ENCODE measurements at places on chromosomes 6 and 20.

GRCh38 chr6:156197513-156197912 is 579.7 kb upstream of the ARID1B start:
- no peak for DNase-seq

DNA sequence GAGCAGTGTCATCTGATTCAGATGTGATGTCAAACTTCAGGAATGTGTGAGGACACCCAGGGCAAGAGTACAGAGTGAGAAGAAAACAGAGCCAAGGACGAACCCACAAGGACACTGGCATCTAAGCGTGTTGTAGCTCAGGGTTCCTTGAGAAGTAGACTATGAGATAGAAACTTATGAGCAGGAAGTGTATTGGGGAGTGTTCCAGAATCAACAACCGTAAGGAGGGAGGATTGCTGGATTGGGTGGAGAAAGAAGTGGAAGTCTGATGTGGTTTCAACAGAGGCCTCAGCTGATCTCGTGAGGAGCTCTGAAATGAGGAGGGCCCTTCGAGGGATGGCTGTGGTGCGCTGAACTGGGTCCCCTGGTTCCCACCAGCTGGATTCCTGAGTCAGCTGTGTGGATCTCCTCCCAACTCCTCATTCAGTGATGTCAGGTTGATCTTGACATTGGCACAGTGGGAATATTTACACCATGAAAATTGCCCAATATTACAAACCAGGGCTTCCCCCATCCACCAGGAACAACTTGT is 25.7 kb upstream of the IGF2R start:
- no peak for DNase-seq

DNA sequence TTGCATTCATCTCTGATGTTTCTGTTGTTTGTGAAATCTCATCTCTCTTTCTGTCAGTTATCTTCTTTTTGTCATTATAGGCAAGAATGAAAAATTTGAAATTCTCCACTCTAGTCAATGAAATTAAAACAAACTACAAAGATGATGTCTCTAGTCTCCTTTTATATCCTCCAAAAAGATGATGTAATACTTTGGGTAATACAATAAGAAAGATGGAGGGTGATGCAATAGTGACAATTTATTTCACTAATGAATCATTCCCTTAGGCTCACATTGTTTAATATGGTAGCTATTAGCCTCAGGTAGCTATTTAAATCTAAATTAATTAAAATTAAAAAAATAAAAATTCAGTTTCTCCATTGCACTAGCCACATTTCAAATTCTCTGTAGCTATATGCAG is 145.4 kb downstream of the UST start:
- no peak for DNase-seq

DNA sequence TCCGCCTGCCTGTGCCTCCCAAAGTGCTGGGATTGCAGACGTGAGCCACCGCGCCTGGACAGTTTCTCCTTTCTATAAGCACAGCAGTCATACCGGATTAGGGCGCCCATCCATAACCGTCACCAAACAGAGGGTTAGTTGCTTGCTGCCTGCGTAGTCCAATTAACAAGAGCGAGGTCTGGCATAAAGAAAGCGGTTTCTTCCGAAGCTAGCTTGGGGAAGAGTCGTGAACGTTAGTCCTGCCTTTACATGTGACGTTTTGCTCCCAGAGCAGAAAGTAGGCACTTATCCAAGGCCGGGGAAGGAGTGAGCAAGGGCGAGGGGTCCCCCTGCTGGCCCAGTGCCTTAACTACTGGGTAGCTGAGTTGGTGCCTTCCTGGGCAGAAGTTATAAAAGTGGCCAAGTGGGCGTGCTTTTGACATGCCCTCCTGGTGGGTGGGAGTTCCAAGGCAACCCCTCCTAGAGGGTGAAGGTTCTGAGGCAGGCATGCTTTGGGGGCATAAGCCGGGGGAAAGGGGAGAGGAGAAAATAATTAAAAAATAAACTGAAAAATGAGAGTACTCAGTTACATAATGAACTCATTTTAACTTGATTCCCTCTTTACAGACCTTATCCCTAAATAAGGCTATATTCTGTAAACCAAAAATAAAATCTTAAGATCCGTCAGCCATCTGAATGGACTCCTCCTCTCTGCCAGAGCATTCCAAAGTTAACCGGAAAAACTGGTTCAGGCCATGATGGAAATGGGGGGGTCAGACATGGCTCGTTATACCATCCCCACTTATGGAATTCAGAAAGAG is 88.0 kb downstream of the FAM217A start:
- peak; percentile 86 for DNase-seq

- DNase-seq, result no peak
Measured at GRCh38 chr6:113466526-113466925, 390.6 kb upstream of the MARCKS start.

DNA sequence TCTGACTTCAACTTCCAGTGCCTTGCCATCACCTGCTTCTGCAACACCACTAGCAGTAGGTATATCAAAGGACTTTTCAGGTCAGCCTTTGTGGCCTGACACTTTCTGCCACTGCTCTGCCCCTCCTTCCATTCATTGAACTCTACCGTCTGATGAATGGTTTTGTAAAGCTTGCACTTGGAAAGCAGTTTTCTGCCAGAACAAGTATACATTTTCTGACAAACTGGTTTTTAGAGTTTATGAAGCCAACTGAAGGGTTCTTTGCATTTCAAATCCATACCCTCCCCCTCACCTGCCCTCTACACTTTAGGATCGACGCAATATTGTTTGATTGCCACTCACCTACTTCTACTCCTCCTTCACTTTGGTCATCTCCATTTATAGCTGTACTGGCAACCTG is 603.1 kb downstream of the HACE1 start:
- no peak for DNase-seq

GRCh38 chr20:1535420-1536175 is 21.9 kb downstream of the SIRPD start:
- DNase-seq, result no peak

DNA sequence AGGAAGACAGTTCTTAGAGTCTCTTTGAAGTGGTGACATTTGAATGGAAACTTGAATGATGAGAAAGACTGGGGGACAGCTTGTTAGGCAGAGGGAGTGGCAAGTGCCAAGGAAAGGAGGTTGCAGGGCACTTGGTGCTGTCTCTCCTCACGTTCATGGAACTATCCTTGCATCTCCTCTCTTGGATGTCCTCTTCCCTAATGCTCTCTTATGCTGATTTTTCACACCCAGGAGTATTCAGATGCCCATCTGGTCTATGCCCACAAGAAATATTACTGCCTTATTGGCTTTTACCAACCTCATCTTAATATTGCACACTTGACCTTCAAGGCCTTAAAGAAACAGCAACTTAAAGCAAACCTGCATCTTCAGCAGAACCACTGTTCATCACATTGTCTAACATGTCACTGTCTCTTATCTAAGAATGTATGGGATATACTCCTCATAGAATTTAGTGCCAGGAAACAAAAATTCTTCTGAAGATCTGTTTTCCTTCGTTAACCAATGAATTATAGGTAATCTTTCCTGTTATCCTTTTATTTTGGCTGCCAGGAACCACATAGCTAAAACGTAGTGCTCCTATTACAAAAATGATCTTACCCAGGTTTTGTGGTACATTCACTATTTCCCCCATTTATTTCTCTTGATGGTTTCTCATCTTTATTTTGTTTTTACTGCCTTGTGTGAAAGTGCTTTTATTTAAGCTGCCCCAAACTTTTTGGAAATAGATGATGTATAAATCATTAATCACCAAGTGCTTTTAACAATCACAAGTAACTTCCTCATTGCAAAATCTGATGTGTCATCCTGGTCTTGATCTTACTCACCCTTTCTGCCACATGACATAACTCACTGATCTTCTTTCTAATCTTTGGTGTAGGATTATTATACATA is 12.8 kb downstream of the RGS17 start:
- no peak for DNase-seq

- no peak for DNase-seq
Measured at GRCh38 chr20:22159276-22159675, 425.1 kb downstream of the FOXA2 start.

- no peak for DNase-seq
Measured at GRCh38 chr6:66538551-66539135, 831.6 kb upstream of the EYS start.

DNA sequence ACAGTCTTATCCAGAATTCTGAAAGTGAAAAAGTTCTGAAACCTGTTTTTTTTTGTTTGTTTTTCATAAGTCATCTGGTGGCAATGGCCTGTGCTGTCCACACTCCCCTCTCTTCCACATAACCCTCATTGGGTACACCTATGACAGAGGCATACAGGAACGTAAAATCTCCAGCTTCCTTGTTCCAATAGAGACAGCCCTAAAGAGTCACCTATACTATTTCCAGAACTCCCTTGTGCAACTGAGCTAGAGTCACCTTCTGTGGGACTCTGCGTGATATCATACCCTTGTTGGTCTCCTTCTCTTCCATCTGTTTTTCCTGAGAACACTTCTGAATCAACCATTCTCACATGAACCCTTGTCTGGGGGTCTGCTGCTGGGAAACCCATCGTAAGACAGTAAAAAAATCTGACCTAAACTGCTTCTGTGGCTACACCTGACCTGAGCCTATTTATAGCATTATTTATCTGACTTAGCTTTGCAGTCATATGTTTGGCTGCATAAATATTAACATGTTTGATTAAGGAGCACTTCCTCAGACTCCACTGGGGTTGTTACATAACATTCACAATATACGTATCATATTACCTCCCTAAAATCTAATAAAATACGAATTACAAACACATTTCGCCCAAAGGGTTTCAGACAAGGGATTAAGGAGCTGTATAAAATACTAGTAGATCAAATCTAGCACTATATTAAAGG is 151.9 kb downstream of the PTPRT start:
- DNase-seq, result no peak

DNA sequence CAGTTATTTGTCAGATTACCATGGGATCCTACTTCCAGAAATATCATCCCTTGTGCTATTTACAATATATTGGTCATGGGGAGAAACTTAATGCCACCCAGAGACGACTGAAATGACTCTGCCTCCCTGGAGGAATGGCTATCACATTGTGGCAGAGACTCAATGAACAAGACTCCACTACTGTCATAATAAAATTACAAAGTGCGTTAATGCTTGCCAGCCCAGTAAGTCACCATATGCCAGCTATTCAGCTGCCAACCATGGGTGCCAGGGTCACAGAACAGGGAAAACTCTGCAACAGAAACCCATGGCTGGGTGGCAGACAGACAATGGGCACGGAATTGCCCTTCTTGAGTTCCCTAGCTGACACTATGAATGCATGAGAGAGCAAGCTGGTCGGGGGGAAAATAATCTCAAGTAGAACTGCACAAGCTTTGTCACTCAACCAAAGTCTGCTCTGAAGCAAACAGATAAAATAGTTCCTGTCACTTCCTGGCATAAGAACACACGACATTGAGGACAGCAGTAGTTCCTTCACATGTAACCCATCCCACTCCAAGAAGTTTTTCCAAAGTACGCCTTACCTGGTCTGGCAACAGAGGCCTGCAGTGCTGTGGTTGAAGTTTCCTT is 32.1 kb downstream of the TP53INP2 start:
- DNase-seq, result no peak

GRCh38 chr6:101853231-101854085 is 459.9 kb downstream of the GRIK2 start:
- no peak for DNase-seq

- DNase-seq, result no peak
Measured at GRCh38 chr6:133352046-133352445, 110.9 kb downstream of the EYA4 start.

GRCh38 chr6:87628881-87629280 is 38.9 kb downstream of the ORC3 start:
- no peak for DNase-seq

DNA sequence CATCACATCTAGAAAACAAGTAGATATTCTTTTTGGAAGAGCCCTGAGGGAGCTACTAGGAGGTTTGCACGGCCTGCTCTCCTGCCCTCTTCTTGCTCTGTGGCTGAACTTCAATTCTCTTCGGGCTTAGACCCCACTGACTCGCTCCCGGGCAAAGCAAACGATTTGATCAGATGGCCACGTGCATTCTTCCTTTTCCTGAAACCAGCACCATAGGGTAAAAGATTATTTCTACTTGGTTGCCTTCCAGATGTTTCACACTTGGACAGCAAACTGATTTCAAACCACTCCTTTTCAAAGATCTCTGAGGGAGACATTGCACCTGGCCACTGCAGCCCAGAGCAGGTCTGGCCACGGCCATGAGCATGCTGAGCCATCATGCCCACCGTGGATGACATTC is at the start of gene SLC22A1:
Gene SLC22A1 (plus strand): TSS at position 258 of the 400 bp plus-strand sequence. CDS start 121 bp downstream, at position 379.
- DNase-seq, result no peak

DNA sequence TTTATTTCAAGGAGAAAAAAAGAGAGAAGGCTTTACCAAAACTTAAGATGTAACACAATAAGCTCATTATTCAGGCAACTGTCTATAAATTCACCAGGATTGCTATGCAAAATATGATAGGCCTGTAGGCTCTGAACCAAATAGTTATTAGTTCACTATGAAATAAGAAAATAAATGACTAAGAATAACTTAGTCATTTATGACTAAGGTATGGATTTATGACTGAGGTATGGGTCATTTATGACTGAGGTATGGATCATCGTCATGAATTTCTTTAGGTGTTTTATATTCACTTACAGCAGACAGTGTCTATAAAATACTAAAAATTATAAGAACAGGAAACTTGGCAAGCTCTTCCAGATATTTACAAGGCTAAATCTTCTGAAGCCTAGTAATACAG is 52.1 kb upstream of the SNX9 start:
- no peak for DNase-seq

DNA sequence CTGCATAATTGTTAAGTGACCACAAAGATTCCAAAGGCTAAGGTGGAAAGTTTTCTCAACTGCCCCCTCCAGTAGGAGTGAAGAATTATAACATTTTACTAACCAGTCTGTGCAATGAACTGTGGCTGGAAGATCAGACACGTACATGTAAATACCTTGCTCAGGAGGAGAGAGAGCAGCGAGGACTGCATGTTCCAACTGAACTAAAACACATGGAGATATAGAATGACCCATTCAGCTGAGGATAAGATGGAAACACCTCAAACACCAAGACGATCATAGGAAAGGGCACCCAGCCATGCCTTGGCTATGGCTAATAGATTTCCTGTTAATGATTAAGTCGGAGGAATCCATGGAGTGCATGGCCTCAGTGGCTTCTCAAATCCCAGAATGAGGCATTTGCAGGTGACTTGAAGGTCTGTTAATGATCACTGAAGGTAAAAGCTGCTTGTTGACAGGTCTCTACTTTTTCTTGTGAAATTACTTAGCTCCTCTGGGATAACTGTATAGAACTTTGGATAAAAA is 875.6 kb downstream of the TFAP2A start:
- no peak for DNase-seq

GRCh38 chr6:13194852-13195251 is 133.5 kb downstream of the TBC1D7 start:
- DNase-seq, result no peak

DNA sequence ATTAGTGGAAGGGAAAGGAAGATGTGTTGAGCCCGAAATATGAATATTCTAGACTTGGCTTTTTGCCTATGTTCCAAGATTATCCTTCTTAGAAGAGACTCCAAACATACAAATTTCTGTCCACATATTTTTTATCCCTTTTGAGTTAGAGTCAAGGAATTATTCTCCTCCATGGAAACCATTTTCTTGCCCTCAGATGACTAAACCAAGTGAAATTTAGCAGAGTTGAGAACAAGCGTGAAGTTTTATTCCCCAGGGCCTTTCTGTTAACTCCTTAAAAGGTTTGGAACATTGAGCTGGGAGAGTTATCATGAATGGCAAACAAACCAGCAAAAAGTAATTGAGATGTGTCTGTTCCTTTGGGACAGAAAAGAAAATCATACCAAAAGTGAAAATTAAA is 286.1 kb upstream of the PLCB4 start:
- DNase-seq, result no peak

All from activated CD8-positive, alpha-beta memory T cell treated with anti-CD3 and anti-CD28 coated beads, Interleukin-2, amount 50 U/mL, for 48 hours (primary cell).